Omental fat pad (tissue), 4 donors: ENCODE measurements at places on chromosomes 2 and 18. TPM values are rescaled to one million over a fixed set of nuclear protein-coding genes. Genes with fewer than 3 reads are reported as not detected.

Gene HRH4
- 0.84 TPM for total RNA-seq

Gene RAB31
- 51.1 TPM for total RNA-seq

Gene CNDP1
- not detected for total RNA-seq

Gene GAREM2
- 1.0 TPM for total RNA-seq

Gene MYO5B
- 19.8 TPM for total RNA-seq
